ENCODE measurements at places on chromosomes 16 and 17.

- DNase-seq: no peak
These were observed 10.1 kb upstream of the SLC16A5 start for GRCh38 chr17:75077496-75078283.

GRCh38 chr16:12016291-12016947 is 39.9 kb downstream of the SNX29 start:
- DNase-seq: no peak

DNA sequence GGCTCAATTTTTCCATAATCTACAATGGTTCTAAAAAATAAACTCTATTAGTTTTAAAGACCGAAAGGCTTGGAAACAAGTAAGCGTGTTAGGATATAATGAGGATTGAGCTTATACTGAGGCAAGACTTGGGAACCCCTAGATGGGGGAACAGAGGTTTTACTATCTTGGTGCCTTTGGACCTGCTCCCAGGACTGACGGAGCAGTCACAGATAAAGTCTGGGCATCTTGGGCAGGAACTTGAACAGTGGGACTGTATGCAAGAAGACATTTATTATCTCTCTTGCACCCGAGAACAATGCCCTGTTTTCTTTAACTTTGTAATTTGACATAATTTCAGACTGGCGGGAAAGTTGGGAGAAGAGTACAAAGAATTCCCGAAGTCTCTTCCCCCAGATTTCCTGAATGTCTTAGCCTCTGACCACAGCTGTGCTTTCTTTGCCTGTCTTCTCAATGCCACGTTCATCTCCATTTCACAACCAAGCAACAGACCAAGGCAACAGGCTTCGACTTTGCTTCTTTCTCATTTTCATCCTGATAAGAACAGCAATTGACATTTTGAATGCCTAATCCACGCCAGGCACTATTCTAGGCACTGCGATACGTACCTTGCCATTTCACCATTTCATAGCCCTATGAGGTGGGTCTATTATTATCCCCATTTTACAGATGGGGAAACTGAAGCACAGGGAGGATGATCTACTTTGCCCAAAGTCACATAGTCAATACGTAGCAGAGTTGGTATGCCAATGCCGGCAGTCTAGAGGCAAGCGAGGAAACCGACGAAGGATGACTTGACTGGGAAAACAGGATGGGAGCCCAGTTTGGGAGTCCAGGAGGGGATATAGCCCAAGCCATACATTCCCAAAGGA is 3.0 kb upstream of the IL4R start:
- DNase-seq: no peak

GRCh38 chr17:44400226-44400847 is 10.9 kb upstream of the ITGA2B start:
- no peak for DNase-seq

- DNase-seq: no peak
These were observed 43.5 kb downstream of the SNX29 start for GRCh38 chr16:12020009-12020408.

DNA sequence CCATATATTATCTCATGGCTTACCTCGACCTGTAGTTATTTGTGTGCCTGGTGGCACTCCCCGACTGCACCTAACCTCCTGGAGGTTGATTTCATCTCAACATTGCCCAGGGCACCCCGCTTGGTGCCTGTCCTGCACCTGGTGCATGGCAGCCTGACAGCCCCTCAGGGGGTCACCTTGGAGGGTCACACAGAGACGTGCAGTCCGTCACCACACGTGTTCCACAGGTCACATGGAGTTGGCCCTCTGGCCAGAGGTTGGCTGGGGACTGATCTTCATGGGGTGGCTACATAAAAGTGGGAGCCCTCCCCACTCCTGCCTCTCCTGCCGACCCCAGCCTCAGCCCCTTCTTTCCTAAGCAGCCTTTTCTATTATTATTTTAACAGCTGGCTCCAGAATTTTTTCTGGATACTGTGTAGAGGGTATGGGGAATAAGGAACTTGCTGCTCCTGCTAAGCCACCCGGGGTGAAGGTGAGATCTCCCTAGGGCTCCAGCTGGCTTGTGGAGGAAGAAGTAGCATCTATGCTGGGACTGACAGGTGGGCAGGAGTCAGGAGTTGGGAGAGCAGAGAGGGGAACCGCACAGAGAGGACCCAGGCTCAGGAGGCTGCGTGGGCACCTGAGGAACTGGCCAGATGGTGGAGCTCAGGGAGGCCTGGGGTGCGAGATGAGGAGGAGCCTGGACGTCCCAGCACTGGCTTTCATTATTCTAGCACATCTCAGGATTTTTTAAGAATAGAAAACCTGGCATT is 12.5 kb upstream of the NKD1 start:
- DNase-seq: no peak

GRCh38 chr17:60388742-60389141 is 3.2 kb downstream of the USP32 start:
- DNase-seq: no peak

GRCh38 chr16:3020247-3020603 is at the start of gene TNFRSF12A:
Gene TNFRSF12A, plus strand, starts transcription at chr16:3020368. Its CDS starts 30 bp downstream, at chr16:3020398.
- peak; percentile 77 for DNase-seq

DNA sequence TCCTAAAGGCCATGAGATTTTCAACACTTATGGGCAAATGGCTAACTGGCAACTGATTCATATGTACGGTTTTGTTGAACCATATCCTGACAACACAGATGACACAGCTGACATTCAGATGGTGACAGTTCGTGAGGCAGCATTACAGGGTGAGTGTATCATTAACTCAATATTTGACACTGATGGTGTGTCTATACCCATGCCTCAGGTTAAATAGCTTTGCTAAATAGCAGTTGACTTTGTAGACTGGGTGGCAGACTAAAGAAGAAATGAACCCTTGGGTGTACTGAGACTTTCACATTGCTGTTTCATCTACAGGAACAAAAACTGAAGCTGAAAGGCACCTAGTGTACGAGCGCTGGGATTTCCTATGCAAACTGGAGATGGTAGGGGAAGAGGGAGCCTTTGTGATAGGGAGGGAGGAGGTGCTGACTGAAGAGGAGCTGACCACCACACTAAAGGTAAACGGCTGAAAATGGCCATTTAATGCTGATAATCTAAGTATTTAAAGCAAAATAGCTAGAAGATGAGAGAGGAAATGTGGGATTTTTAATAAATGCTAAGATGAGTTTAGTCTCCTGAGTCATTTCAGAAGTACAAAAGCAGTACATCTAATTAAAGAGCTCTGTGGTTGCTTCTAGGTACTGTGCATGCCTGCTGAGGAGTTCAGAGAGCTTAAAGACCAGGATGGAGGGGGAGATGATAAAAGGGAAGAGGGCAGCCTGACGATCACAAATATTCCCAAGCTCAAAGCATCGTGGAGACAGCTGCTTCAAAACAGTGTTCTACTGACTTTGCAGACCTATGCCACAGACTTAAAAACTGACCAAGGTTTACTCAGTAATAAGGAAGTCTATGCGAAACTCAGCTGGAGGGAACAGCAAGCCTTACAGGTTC is 3.0 kb downstream of the SETD6 start:
- DNase-seq: no peak

- DNase-seq: no peak
These were observed 72.2 kb downstream of the METRNL start for GRCh38 chr17:83151442-83152226.

- no peak for DNase-seq
These were observed 11.3 kb upstream of the CHST6 start for GRCh38 chr16:75506574-75506973.

GRCh38 chr16:81752225-81752875 is 26.7 kb upstream of the PLCG2 start:
- no peak for DNase-seq

DNA sequence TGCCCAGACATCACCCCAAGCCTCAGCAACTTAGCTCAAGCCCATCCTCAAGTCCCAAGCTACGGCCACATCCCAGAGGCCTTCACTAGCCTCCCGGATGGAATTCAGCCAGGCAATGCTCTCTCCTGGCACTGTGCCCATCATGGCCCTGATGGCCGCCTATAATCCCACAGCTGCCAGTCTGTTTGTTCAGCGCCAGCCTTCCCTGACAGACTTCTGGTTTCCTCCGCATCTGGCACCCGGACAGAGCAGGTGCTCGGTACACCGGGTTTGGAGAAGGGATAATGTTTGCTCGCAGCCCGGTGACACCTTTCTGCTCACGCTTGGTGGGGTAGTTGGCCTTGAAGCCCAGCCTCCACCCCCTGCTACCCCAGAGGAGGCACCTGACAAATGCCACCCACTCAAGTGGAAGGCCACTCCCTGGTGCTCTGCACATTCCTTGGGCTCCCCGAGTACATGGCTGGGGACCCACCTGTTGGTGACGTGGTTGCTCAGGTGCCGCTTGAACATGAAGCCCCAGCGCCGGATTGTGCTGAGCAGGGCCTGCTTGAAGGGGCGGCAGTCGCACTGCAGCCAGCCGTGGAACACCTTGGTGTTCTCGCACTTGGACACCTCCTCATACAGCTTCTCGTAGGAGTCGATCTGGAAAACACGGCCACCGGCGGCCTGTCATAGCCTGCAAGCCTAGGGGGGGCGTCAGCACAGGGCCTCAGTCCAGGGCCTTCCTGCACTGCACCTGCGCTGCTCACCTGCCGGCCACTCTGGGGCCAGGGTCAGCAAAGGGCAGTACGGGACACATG is 47.1 kb downstream of the DNAH17 start:
- no peak for DNase-seq

- DNase-seq: peak; percentile 55
These were observed 10.7 kb upstream of the CENPV start for GRCh38 chr17:16363749-16364536.

GRCh38 chr17:35254107-35254773 is 11.4 kb downstream of the SLFN5 start:
- peak; percentile 56 for DNase-seq

- no peak for DNase-seq
These were observed at the start of gene MYLK3 for GRCh38 chr16:46747777-46748651. Gene MYLK3, minus strand, starts transcription at chr16:46748344. Its CDS starts 151 bp downstream, at chr16:46748193.

- no peak for DNase-seq
These were observed 1.9 kb upstream of the SNN start for GRCh38 chr16:11666103-11667055.

DNA sequence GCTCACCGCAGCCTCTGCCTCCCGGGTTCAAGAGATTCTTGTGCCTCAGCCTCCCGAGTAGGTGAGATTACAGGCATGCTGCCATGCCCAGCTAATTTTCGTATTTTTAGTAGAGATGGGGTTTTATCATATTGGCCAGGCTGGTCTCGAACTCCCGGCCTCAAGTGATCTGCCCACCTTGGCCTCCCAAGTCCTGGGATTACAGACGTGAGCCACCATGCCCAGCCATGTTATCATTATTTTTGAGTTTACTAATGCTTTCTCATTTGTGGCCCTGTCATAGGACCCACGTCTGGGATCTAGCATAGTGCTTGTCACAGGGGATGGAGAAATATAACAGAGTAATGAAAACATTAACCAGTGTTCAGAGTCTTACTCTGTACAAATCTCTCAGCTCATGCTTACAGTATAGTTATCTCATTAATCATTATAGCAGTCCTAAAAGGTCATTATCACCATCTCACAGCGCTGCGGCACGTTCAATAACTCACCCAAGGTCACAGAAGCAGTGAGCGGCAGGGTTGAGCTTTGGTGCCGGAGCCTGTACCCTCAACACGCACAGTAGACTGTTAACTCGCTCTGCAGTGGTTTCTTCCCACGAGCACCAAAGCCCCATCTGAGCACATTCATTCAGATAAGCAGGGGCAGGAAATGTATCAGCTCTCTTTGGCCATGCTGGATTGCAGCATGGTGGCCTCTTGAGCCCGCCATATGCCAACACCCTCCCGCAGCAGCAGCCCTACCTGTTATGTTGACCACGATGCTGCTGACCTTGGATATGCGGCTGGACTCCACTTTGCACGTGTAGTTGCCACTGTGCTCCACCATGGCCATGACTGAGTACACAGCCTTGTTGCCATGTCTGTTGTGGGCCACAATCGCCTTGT is 21.4 kb downstream of the PECAM1 start:
- DNase-seq: no peak

GRCh38 chr17:82668631-82669099 is 20.4 kb upstream of the WDR45B start:
- DNase-seq: no peak

DNA sequence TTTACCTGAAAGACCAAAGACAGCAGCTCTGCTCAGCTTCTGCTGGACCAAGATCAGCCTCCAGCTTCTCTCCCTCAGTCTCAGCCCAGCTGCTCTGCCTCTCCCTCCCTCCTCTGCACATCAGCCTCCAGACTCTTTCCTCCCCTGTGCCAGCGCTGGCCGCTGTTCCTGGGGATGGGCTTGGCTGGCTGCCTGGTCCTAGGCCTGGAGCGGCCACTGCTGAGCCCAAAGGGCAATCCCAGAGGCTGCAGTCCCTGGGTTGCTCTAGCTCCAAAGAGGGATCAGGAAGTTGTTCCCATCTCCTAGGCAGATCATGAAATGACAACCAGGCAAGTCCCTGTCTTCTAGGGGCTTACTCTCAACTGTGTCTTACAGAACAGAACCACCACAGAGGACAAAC is 31.3 kb downstream of the DCUN1D3 start:
- DNase-seq: no peak

DNA sequence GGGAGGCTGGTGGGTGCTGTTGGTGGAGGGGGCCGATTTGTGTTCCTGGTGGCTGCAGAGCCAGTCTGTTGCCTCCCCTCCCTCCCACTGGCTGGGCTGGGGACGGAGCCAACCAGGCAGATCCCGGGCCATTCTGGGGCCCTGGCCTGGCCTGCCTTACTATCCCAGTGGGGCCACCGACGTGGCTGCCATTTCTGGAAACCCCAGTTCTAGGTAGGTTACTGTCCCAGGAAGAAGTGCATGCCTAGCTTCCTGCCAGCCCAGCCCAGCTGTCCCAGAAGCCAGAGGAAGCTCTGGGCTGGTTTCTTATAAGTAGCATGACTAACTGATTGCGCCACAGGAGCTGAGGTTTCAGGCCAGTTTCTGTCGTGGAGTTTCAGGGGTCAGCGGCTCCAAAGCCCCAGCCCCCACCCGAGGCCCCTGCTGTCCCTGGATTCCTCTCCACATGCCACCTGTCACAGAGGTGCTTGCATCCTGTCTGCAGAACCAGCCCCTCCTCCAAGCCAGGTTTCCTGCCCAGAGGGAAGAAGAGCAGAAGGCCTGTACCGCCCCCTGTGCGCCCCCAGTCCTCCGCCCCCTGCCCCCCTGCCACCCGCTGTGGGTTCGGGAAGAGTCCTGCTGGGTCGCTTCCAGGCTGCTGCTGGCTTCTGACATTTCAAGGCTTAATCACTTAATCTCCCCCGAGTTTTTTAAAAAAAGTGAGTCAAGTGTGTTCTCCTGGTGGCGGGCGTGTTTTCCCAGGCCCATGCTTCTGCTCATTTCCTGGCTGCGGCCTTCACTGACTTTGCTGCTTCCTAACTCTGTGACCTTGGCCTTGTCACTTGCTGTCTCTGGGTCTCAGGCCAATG is 13.2 kb downstream of the IL4R start:
- peak; percentile 86 for DNase-seq
